ENCODE measurements at places on chromosomes 5 and 9.

DNA sequence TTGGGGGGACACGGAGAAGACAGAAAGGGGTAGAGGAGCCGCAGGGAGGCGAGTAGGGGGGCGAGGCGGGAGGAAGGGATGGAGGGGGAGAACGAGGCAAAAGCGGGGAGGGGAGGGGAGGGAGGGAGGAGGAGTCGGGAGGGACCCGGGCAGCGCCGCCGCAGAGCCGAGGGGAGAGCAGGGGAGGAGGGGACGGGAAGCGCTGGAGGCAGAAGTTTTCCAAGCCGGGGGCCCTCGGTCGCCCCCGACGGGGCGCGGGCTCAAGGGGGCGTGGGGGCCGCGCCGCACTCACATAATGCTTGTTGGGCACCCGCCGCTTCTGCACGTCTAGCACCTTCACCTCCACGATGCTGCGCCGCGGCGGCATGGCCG lies 353 bp downstream of the SH3PXD2B start:
- DNase-seq: peak; percentile 45

- peak; percentile 78 for DNase-seq
These were observed 201.2 kb upstream of the GAS1 start for GRCh38 chr9:87148331-87149104.

DNA sequence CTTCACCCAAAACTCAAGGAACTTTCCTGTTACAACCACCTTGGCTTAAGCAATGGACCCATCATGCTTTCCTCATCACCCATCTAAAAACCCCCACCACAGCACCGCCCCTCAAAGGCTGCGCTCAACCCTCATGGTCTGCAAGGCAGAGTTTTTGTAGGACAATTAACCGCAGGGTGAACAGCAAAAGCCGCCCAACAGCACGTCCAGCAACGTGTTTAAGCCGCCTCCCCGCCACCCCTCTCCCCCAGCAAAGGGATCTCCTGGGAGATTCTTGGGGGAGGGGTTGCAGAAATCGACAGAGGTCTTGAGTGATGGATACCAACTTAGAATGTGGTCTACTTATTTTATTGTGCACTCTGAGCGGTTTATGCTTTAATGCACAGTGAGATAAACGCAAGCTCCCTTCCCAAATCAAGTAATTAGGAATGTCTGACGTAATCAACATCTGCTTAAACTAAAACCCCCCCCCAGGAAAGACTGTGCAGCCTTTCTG lies 1.9 kb downstream of the ROR2 start:
- DNase-seq: peak; percentile 60

DNA sequence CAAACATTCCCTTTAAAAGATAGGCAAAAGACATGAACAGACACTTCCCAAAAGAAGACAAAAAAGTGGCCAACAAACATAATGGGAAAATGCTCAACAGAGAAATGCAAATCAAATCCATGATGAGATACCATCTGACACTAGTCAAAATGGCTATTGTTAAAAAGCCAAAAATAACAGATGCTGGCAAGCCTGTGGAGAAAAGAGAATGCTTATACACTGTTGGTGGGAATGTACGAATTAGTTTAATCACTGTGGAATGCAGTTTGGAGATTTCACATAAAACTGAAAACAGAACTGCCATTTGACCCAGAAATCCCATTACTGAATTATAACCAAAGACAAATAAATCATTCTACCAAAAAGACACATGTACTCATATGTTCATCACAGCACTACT lies 58.3 kb upstream of the WDR41 start:
- DNase-seq: peak; percentile 8

GRCh38 chr9:79292731-79293280 lies 279.0 kb upstream of the TLE4 start:
- no peak for DNase-seq

GRCh38 chr5:179275381-179275878 lies 69.8 kb downstream of the ADAMTS2 start:
- no peak for DNase-seq

GRCh38 chr5:66646570-66646969 lies 50.4 kb downstream of the MAST4 start:
- DNase-seq: peak; percentile 20

GRCh38 chr5:98772415-98773213 lies 849 bp upstream of the RGMB start:
- DNase-seq: peak; percentile 83

- peak; percentile 98 for DNase-seq
These were observed 102.1 kb upstream of the RANBP3L start for GRCh38 chr5:36403632-36404311.

DNA sequence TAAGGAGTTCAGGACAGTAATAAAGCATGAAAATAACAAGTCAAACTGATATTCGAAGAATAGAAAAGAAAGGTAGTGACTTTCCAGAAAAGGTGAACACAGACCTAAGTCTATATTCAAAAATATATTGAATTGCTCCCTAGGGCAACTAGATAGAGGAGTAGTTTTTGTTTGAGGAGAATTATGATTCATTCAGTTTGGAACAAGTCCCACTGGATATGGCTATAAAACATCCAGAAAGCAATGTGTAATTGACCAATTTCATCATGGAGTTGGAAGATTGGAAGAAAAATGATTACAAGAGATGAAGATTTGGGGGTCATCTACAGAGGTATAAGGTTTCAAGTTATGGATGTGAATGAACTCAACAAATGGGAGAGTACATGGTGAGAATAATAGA lies 117.5 kb upstream of the ZNF462 start:
- peak; percentile 73 for DNase-seq

DNA sequence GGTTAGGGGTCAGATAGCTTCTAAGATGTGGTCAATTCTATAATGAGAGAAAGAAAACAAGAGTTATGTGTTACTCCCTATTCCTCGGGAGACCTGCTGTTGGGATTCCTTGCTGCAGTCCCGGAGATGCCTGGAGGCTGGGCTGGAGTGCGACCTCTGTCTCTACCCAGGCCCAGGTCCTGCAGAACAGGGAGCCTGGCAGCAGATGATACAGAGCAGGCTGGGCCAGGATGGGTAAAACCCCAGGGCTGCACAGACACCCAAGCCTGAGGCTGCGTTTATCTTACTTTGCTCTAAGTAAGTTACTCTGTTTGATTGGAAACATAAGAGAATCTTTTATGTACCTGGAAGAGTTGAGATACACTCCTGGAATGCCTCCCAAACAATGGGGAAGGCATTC lies 26.9 kb upstream of the FAM120AOS start:
- DNase-seq: no peak

GRCh38 chr5:132788990-132789886 lies 12.2 kb upstream of the SEPTIN8 start:
- DNase-seq: no peak

DNA sequence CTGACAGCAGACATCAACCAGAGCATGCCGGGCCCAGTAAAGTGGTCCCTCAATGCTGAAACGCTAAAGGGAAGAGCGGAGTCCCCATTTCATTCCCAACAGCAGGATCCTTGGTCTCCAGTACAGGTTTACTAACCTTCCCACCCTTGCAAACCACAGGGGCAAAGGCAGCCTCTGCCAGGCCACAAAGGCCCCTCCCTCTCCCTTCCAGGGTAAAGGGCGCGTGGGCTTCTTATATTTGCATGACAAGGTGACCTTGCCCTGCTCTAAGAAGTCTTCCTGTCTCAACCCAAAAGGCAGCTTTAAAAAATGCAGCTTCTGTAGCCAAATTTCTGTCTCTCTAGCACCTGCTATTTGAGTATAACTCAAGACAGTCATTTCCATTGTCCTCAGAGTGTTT lies 131.5 kb upstream of the PTCH1 start:
- DNase-seq: no peak

DNA sequence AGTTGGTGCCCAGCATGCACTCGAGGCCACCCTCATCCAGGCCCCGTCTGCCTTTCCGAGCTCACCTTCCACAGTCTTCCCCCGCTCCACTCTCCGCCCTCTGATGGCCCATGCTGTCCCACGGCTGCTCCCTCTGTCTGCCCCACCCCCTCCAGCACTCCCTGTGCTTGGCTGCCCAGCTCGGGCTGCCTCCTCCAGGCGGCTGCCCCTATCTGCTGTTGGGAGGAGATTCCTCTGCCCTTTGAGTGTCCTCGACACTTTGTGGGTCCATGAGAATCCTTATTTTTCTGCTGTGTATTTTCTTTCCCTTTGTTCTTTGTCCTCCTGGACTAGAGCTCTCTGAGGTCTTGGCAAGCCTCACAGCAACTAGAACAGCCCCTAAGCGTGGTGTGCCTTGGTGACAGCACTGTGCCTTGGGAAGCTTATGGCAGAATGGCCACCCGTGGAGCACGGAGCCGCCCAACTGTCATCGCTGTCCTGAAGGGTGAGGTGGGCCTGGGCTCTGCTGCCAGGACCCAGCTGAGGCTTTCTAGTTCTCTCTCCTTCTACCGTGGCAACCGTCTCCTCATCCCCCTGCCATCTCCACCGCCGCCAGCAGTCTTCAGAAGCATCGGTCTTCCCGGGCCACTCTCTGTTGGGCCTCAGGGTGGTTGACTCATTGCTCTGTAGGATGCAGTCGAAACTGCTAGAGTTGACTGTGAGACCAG lies 5.2 kb downstream of the NTMT1 start:
- DNase-seq: no peak

DNA sequence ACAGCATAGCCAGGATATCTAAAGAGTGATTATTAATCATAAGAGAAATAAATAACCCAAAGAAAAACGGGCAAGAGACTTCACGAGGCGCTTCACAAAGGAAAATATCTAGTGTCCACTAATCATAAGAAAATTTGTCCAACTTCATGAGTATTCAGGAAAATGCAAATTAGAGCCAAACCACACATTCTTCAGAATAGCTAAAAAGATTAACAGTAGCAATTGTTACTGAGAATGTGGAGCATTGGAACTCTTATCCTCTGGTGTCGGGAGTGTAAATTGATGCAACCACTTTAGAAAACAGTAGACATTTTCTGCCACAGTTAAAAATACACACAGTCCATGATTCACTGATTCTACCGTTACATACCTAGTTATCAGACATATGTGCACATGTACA lies 145.7 kb downstream of the CWC27 start:
- peak; percentile 43 for DNase-seq

- DNase-seq: peak; percentile 84
These were observed 438.6 kb upstream of the MPDZ start for GRCh38 chr9:13718086-13718485.

DNA sequence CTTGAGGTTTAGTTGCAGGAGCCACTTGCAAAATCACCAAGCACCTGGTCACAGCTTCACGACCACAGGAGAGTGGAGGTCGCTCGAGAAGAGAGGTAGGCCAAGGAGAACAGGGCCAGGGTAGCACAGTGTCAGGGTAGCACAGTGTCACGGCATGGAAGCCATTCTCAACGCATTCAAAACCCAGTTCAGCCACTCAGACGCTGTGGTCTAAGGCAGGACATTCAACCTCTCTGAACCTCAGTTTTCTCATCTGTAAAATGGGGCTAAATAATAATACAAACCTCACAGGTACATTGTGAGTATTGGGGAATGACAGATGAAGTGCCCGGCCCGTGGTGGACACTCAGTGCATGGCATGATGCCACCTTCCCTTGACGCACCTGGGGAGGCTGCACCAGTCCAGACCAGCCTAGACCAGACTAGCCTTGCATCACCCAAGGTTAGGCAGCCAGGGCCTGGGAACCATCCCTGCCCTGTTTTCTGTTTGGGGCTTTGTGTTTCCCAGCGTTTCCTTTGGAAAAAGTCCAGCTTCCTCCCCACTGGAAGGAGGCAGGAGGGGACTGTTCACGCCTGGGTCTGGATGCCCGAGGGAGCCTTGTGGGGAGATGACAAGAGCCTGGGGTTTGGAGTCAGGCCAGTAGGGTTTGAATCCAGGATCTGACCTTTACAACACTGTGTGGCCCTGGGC lies 7.8 kb upstream of the LMX1B start:
- DNase-seq: no peak

DNA sequence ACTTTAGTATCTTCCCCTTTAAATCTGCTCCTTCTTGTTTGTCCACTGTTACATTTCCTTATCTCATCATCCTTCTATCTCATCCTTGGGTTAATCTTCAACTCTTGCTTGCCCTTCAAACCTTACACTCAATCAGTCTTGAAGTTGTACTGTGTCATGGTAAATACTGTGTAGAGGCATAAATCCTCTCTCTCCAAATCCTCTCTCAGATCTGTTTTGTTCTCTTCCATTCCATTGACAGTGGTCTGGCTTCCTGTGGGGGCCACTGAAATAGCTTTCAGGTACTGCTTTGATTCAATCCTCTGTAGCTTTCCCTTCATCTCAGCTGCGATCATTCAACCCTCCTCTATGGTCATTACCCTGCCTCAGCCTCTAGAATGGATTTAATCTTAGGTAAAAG lies 104.0 kb downstream of the PLCXD3 start:
- no peak for DNase-seq

- no peak for DNase-seq
These were observed 116.8 kb upstream of the PDE4D start for GRCh38 chr5:60010328-60010727.

GRCh38 chr5:150316320-150316719 lies 13.6 kb upstream of the ARSI start:
- no peak for DNase-seq

- no peak for DNase-seq
These were observed 5.8 kb downstream of the GRK6 start for GRCh38 chr5:177432143-177432838.

GRCh38 chr5:141657937-141658545 lies 6.8 kb upstream of the FCHSD1 start:
- peak; percentile 90 for DNase-seq

- DNase-seq: peak; percentile 76
These were observed 79.5 kb upstream of the HTR4 start for GRCh38 chr5:148733601-148734438.

GRCh38 chr9:90365666-90366065 lies 277.0 kb downstream of the DIRAS2 start:
- DNase-seq: peak; percentile 2

DNA sequence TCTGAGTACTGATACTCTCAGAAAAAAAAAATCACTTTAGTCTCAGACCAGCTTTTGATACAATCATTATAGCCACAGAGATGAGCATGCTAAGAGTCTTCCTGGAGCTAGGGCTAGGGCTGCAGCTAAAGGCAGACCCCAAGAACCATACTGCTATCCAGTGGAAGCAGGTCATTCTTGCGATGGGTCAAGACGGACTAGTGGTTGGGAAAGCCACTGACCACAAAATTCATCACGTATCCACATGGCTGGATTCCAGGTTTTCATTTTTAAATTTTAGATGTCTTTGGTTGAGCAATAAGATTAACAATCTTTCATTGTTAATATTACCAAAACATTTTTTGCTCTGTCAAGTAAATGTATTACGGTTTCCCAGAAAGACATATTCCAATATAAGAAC lies 598.1 kb downstream of the DNAH5 start:
- DNase-seq: peak; percentile 46

DNA sequence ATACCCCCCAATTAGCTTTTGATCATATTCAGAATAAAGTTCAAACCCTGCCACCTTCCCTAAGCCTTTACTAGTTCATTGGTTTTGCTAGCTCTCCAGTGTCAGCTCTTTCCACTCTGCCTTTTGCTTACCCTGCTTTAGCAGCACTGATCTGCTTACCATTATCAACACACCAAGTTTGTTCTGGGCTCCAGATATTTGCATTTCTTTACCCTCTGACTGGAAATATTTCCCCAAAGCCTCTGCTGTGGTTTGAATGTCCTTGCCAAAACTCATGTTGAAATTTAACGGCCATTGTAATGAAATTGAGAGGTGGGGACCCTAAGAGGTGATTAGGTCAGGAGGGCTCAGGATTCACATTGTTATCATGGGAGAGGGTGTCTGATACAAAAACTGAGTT lies 99.5 kb downstream of the GCNT1 start:
- DNase-seq: no peak

GRCh38 chr9:135039266-135039870 lies 48.1 kb upstream of the OLFM1 start:
- no peak for DNase-seq

GRCh38 chr5:143826951-143827444 lies 15.0 kb downstream of the HMHB1 start:
- no peak for DNase-seq
